ENCODE measurements at places on chromosomes 6 and 20.

DNA sequence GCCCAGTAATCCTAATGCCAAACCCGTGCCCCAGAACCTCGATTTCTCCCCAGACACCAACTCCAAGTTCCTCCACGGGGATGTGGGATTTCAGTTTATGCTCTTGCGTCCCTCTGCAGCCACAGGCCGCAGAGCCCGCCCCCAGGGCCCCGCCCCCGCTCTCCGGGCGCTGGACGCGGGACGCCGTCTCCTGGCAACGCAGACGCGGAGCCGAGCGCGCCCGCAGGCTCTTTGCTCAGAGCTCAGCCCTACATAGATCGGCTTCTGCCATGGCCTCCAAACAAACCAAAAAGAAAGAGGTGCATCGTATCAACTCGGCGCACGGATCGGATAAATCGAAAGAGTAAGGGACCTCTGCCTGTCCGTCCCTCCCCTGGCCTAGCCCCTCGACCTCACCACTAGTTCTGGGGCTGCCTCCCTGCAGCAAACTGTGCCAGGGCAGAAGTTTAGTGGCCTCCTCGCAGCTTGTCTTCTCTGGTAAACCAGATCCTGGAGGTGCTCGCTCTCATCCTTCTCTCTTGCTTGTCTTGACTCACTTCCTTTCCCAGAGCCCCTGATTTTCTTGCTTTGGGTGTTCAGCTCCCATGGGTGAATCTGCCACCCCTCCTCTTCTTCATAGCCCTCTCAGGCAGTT, at the start of gene ADGB:
Gene ADGB (plus strand): TSS at position 201 of the 634 bp plus-strand sequence. CDS start 69 bp downstream, at position 270.
- ATAC-seq, result no peak

DNA sequence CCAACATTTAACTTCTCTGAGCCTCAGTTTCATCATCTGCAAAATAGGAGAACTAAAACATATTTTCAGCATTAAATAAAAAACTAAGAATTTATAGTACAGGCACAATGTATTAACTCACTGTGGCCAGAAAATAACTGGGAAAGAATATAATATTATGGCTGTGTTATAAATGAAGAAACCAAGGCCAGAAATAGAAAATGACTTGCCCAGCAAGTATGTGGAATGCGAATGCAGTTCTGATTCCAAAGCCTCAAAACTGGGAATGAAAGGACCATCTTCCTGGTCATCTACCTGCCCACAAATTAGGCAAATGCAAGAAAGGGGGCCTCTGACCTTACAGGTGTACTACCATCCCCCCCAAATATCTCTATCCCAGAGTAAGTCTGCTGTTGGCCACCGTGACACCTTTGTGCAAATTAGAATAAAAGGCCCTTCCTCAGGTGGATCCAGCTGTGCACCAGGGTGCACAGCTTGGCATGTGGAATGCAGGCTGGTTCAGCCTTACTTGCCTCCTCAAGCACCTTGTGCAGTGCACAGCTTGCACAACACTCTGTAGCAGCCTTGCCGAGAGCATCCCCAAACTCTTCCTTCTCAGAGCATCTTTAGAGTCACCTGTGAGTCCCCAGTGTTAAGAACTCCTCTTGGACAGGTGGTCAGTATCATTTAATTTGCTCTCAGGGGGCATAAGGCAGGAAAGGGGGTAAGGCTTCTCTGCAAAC, 4.4 kb downstream of the SLC13A3 start:
- no peak for ATAC-seq

GRCh38 chr6:154276810-154277628, 79.6 kb downstream of the IPCEF1 start:
- ATAC-seq, result no peak

DNA sequence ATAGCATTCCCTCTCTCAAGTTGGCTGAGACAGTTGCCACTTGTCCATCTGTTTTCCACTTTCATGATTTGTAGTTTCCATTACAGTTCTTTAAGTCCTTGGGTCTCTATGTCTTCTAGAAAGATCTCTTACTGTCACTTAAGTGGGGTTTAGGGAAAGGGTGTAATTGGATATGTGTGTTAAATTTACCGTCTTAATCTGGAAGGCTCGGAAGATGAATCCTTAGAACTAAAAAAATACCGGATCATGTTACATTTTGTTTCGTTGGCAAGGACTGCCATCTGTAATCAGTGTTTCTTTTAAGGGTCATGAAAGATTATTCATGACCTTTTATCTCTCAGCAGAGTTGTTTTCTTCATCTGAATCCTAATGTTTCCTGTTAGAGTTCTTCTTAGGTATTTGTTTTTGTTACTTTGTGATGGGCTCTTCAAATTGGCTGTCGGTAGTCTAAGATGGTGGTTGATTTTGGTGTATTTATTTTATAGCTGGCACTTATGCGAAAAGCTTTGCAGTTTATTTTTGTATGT, 21.8 kb upstream of the BTBD3 start:
- no peak for ATAC-seq

GRCh38 chr20:41145821-41146620, 8.7 kb downstream of the PLCG1 start:
- no peak for ATAC-seq

DNA sequence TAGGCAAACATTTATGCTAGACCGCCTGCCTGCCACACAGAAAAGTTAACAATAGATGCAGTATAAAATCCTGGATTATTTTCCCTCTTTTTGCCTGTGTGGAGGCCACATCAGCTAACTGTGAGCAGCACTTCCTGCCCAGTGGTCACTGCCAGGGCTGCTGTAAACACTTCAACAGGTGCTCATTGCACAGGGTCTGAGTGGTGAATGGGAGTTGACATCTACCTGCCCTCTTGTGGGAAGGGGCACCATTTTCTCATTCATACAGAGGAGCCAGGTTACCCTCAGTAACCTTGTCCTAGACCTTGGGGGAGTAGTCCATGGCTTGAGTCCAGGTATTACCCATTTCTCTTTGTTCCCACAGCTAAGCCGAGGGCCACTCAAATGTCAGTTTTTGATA, 235.3 kb downstream of the TMEM242 start:
- ATAC-seq, result no peak

- no peak for ATAC-seq
These were observed 15.4 kb upstream of the IYD start for GRCh38 chr6:150353445-150353844.

DNA sequence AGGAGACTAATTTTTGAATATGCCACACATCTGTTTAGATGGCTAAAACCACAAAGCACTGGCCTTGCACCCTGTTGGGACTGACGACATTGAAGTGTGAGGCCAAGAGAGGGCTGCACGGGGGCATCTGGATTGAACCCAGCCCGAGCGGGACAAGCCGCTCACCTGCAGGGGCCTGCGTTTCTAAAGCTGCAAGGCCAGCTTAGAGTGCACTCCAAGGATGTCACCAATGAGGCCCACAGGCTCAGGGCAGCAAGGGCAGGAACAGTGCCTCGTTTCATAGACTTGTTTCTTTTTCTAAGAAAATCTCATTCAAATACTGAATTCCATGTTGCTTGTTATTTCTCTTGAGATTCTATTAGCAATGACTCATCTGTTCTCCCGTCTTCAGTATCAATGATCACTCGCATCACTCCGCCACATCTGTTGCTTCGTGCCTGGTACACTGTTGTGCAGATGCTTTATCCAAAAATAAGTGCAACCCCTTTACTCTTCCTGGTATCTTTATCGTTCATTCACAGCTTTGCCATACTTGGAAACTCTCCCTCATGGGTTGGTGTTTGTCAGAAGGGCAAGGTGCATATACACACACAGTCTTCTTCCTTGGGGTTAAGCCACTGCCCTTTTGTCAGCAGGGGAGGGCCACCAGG, 120.1 kb downstream of the IRF4 start:
- no peak for ATAC-seq

DNA sequence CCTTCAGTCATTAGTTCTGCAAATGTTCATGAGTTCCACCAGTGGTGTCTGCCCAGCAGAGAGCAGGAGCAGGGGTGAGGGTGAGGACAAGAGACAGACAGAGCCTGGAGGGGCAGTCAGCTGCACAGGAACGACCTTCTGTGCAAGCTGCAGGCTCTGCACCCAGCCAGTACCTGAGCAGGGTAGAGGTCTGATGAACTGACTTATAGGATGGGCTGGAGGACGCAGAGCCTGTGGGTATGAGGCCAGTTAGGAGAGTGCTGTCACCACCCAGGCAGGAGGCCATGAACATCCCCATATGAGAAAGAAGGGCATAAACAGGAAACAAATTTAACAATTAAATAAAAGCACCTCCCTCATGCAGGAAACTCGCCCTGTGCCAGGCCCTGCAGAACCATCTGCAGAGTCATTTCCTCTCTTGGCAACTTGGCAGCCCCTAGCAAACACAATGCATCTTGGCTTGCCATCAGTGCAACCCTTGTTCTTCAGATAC, 17.9 kb downstream of the C6orf15 start:
- peak; percentile 61 for ATAC-seq

DNA sequence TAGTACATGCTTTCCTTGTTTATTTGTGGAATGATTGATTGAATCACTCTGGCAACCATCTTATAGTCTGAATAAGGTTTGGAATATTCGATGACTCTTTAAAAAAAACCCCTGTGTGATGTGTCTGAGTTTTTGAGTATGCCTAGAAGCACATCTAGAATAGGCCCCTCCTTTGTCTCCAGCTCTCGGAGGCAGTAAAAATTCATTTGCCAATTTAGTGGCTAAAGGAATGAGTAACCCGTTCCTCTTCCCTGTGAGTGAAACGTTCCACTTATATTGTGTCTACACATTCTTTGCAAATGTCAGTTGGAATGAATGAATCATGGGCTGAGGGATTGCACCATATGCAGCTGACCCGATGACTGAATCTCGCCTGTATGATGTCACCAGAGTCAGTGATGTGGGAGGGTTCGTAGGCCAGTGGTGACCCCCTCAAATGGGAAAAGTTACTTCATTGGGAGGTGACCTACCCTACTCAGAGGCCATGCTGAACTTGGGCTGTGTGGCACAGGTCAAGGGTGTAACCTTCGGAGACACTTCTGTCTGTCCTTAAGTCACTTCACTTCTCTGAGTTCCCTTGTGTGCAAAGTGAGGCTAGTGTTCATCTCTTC, 21.6 kb downstream of the MOCS3 start:
- ATAC-seq, result peak; percentile 35

DNA sequence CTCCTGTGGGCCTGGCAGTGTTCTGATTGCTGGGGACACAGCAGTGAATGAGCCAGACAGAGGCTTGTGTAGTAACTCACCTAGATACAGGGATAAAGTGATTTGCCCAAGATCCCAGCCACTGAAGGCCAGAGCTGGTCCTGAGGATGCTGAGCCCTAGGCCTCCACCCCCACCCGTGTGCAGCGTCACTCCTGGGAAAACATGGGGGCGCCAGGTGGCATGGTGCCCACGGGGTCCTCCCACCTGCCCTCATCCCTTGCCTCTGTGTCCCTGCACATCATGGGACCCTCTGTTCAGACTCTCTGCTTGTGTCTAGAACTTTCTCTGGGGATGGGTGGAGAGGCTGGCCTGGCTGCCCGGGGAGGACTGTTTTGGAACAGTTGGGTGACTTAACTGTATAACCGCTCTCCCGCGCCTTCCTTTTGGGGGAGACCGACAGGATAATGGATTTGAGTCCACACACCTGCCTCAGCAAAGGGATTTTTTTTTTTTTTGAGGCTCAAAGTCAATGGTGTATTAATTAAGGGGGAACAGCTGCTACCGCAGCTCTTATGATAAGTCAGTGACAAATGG, 19.6 kb downstream of the LEMD2 start:
- no peak for ATAC-seq

GRCh38 chr20:62914970-62915457, 11.3 kb downstream of the DIDO1 start:
- no peak for ATAC-seq

- peak; percentile 6 for ATAC-seq
These were observed 10.9 kb upstream of the SLC22A7 start for GRCh38 chr6:43286980-43287716.

DNA sequence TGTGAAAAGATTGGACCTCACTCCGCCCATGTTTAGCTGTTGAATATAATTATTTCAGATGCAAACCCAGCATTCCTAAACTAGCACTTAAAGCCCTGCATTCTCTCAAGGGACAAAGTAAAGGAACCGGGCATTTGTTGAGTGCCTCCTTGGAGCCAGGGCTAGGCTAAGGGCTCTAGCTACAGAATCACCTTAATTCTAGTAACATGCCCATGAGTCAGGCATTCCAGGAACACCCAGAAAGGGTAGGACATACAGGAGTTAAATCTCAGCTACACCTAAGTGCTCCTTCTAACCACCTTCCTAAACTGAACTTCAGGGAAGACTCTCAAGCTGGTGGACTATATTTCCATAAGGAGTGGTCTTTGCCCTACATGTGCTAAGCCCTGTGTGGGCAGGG, 89.4 kb downstream of the SLC24A3 start:
- ATAC-seq, result no peak

DNA sequence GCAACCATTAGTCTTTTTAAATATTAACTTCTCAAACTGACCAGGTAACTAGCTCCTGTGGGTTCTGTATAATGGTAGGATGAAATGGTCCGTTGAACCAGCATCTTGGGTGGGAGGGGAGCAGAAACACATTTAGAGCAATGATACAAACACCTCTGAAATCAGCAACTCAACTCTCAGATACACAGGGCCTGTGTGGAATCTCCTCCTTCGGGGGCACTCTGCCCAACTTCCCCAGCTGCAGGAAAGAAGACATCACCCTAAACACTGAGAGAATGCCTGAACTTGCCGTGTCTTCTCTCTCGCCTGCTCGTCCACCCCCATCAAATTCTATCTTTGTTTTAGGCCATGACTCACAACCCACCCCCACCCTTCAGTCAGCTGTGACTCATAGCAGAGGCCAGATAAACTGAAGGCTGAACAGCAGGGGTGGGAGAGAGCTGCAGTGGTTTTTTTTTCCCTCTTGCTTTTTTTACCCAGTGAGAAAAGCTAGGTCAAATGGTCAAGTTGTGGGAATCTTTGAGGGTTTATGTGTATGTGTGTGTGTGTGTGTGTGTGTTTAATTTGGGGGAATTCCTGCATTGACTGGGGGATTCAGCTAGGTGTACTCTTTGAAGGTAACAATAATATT, 593.4 kb upstream of the JAG1 start:
- no peak for ATAC-seq

DNA sequence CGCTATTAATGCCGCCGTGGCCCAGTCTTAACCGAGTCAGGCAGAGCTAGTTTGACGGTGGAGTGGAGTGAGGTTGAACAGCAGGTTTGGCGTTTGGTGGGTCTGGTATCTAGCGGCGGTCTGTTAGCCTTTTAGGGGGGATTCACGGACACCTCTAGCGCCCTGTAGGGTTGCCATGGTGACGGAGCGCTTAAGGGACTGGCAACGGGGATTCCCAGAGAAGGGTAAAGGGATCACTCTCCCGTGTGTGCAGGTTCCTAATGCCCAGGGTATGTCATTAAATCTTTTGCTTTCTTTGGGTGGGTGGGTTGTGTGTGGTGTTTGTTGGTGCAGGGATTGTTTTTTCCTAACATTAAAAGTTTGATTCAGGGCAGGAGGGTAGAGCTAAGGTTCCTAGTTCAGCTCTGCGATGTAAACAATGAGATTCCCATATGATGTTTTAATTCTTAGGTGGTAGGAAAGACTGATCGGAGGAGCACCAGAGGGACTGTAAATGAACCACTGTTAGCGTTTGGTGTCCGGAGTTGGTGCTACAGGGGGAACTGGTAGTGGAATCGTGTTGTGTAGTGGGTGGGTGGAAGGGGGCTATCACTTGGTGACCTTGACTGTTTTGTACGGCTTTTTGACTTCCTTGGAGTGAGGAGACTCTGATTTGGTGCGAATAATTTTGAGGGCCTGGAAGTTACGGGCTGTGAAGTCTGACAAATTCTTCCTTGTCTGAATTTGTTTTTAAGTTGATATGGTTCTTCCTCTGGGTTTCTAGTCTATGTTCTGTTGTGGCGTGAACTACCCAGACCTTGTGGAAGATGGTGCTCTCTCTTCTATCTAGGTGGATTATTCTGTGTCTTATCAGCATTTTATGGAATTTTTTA, 5.0 kb downstream of the BRD2 start:
- no peak for ATAC-seq
